Cardiac septum (tissue), 1 donor: ENCODE measurements at places on chromosomes 1 and 21. TPM values are rescaled to one million over a fixed set of nuclear protein-coding genes. Genes with fewer than 3 reads are reported as not detected.

Gene MARCKSL1
- 12.0 TPM for total RNA-seq

Gene INSRR
- 0.24 TPM for total RNA-seq

Gene RGS4
- 10.7 TPM for total RNA-seq

Gene FAM151A
- total RNA-seq = 0.22 TPM

Gene CYYR1
- 13.8 TPM for total RNA-seq

Gene NDUFS5
- total RNA-seq = 519 TPM

Gene OLIG2
- total RNA-seq = not detected

Gene PLPPR4
- total RNA-seq = 1.0 TPM

Gene TSPEAR
- total RNA-seq = not detected

Gene ZFYVE9
- 15.5 TPM for total RNA-seq

DNA sequence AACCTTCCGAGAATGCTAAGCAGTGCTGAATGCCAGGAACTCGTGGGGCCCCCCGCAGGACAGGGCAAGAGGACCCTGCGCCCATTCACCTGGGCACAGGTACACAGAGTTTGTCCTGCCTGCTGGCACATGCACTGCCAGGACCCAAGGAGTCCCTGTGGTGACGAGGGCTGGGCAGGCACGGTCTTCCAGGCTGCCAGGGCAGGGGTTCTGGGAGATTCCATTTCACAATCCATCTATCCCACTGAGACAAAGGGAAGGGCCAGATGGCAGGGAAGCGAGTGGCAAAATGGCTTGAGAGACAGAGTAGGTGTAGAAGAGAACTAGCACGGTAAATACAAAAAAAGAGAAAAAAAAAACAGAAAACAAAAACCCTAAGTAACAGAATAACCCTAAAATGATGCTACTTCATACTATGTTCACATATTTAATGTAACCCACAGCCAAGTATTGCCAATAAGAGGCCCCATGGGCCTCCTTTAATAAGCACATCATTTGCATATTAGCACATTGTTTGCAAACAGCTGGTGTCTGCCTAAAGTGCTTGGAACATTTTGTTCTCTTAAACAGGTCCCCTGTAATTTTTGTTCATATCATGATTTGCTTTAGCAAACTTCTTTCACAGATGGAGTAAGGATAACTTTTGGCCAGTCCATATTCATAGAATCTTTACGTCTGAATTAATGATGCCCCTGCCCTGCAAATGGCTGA lies 83.8 kb downstream of the STUM start:
- peak; percentile 53 for DNase-seq

- DNase-seq = no peak
These were observed 126.4 kb downstream of the DHRS3 start for GRCh38 chr1:12491656-12492055.

DNA sequence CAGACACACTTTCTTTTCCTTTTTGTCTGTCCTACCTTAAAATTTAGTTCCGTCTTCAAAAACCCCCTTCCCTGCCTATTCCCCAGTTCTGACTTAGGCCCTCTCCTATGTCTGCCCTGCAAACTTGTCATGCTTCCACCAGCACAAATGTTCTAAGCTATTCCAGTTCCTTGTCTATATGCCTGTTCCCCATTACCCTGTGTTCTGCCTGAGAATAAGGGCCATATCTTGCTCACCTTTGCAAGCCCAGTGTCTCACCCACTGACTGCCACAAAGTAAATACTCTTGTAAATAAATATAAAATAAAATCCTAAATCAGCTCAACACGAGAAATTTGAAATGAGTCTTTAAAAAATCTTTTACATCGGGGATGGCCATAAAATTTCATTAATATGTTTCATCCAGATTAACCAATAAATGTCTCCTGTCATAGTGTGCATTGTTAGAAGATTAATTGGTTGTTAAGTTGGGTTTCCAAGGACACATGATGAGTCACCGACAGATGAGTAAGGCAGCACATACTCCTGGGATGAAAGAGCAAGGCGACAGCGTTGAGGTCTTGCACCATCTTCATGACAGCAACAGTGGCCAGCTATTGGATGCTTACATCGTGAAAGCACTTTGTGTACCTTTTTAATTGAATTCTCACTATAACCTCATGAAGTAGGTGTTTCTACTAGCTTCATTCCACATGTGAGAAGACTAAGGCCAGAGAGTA lies 92.6 kb upstream of the NGF start:
- DNase-seq = no peak

DNA sequence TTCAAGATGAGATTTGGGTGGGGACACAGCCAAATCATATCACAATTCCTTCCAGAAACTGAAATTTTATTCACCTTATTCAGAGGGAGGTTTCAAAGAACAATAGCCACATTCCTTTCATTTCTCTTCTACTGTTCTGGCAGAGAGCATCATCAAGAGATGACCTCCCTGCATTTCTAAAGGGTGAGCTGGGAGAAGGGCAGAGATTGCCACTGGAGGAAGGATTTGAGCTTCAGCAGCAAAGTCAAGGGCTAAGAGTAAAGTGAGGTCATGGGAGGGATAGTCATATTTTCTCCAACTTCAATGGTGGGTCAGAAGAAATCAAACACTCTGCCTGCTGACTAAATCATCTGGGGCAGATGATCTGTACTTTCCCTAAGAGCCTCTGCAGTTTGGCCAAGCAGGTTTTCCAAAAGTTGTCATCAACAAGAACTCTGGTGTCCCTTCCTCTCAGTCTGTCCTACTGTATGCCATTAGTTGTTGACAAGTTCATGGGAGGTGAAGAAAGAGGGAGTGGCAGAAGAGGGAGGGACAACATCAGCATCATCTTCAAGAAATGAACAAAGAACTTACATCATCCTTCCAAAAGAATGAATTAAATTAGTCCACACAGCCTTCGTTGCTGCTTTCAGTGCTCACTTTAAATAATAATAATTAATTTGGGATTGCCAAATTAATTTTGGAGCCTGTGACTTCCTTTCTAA lies 298.3 kb downstream of the ASTN1 start:
- DNase-seq = no peak

DNA sequence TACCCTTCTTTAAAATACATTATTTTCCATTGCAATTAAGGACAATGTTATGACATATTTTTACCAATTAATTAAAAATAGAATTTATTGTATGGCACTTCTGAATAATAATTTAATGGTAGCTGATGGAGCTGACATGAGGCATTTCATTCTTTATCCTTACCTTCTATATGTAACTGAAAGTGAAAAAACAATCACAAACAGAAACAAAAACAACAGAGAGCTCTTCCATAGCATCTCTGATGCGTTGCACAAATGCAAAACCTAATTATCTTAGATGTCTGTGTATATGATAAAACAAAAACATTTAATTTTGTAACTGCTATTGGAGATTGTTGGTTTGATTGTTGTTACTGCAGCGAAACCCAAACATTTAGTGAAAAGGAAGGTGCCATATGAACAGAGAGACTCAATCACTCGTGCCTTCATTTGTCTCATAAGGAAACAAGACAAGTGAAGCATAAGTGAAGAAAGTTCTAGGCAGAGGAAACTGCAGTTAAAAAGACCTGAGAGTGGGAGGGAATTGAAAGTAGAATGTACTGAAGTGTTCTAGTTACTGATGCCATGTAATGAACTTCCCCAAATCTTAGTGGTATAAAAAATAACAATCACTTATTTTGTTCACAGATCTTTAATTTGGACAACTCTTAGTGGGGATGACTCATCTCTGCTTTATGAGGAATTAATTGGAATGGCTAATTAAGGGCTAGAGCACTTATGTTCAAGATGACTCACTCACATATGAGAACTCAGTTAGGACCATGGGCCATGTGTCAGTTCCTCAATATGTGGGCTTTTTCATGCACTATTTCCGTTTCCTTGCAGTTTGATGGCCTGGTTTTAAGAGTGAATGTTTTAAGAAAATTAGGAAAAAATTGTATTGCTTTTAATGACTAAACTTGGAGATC lies 245.0 kb upstream of the OLFM3 start:
- no peak for DNase-seq

DNA sequence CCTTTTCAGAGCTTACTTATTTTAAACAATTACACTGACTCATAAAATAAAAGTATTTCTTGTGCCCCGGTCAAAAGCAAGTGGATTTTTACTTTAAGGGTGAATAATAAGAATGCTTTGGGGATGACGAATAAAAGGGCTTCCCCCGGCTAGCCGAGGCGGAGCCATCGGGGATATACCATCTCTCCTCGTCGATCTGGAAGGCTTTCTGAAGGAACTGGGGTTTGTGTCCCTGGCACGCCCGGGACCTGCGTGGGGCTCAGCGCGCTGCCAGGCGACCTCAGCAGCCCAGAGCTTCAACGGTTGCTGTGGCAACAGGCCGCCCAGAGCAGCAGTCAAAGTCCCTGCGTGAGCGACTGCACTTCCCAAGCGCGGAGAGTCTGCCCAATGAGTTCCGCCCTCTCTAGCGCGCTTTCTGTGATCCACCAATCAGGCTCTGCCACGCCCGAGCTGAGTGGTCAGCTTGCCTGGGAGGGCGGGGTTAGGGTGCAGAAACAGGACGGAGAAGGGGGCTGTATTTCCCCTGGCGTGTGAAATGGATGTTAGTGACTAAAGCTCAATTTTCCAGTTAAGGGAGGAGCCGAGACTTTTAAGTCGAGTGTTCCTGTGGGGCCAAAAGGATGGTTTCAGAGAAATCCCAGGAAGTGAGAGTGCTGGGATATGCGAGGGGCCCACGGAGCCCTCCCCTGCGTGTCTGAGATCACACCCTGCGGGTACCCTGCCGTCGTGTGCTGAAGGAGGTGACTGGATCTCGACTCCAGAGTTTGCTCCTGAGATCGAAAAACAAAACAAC lies 33.0 kb upstream of the MGST3 start:
- peak; percentile 97 for DNase-seq

- no peak for DNase-seq
These were observed 3.0 kb downstream of the PCP4L1 start for GRCh38 chr1:161261261-161262235.

DNA sequence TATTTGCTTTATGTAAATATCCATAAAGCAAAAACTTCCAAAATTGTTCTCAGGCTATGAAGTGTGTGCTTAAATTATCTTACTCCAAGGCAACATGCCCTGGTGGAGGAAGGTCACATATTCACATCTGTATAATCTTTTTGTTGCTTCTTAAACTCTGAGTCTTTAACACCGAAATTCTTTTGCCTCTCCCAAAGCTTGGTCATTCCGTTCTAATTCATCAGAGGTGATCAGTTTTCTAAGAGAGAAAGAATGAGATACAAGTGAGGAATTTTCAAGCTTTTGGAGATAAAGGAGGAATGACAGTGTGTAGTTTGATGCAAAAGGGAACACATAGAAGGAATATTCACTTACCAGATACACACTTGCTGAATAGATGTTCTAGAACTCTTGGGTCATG lies 561.7 kb downstream of the LTN1 start:
- no peak for DNase-seq

- no peak for DNase-seq
These were observed 360.7 kb downstream of the PTBP2 start for GRCh38 chr1:97082160-97082848.

GRCh38 chr1:78229344-78229743 lies 183.6 kb downstream of the GIPC2 start:
- no peak for DNase-seq

DNA sequence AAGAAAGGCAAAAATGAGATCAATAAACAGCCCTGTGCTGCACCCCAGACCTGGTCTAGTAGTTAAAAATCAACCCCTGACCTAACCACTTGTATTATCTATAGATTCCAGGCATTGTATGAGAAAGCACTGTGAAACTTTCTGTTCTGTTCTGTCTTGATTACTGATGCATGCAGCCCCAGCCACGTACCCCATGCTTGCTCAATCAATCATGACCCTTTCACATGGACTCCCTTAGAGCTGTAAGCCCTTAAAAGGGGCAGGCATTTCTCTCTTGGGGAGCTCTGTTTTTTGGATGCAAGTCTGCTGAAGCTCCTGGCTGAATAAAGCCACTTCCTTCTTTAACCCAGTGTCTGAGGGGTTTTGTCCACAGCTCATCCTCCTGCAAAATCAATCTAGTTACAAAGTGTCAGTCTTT lies 24.2 kb upstream of the CD34 start:
- no peak for DNase-seq

- DNase-seq = no peak
These were observed 124.6 kb downstream of the OLFML2B start for GRCh38 chr1:161899091-161899490.

DNA sequence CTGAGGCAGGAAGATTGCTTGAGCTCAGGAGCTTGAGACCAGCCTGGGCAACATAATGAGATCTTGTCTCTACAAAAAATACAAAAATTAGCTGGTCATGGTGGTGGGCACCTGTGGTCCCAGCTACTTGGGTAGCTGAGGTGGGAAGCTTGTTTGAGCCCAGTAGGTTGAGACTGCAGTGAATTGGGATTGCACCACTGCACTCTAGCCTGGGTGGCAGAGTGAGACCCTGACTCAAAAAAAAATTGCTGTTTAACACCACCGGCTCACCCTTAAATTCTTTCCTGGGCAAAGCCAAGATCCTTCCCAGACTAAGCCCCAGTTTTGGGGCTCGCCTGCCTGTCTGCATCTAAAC lies 6.6 kb upstream of the NSUN4 start:
- no peak for DNase-seq

DNA sequence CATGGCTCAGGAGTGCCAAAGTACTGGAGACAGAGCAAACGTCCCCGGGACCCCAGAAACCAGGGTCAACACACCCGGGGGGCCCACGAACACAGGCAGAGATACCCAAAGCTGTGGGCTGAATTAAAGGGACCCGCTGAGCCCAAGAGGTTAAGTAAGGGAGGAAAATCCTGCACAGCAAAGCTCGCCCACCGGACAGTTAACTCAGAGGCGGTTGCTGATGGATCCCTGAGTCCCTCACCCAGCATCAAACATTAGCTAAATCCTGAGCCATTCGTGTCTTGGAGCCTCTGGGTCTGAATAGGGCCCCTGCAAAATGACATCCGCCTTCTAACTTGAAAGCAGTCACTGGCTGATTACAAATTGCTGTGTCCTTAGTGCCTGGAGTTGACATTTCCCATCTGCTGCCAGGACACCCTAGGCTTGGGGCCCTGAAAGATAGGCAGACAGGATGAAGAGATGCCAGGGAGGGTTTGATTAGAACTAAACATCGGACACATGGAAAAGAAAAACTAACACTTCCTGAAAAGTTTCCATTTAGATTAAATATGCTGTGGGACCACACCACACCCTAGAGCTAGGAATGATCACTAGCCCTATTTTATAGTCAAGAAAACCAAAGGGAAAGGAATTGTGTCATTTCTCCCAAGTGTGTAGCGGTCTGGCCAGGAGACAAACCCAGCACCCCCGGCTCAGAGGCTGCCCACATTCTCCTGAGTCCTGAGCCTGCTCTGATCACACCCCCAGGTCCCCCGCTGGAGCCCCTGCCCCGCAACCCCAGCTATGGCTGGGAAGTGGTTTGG lies 239.3 kb downstream of the NPHP4 start:
- peak; percentile 66 for DNase-seq

GRCh38 chr1:176987016-176987415 lies 177.5 kb downstream of the ASTN1 start:
- no peak for DNase-seq
